NCI-H2081 (cell line): ENCODE measurements at places on chromosomes 16 and 17.

DNA sequence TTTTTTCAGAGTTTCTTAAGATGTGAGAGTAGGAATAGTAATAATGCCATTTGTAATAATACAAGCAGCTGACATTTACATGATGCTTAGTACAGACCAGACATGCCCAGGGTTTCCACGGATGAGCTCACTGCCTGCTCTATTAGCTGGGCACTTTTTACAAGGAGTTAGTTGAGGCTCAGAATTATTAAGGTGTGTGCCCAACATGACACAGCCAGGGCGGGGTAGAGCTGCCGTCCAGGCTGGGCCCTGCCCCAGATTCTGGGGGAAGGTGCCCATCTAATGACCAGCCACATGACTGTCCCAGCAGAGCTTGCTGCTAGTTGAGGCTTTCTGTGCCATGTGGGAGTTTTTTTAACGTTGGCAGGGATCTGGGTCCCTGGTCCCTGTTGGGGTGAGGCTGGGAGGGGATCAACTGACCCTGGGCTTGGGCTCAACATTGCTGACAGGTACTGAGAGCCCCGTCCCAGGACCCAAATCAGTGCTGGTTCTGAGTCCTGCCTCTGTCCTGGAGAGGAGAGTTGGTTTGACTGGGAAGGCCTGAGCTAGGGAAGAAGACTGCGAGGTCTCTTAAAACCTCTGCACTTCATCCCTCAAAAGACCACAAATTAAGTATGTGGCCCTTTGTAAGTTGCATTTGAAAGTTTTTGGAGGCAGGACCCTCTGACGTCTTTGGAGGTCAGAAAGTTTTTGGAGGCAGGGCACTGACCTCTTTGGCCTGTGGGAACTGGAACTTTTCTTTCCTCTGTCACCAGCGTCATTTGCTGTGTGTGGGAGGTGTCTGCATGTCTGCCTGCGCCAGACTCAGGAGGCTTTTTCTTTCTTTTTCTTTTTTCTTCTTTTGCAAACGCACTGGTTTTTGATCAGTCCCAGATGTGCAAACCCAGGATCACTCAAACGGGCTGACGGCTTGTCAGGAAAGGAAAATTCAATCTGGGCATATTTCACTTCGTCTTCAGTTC lies 2.2 kb downstream of the CRISPLD2 start:
- DNase-seq: no peak

GRCh38 chr17:30573603-30574175 lies 96.5 kb downstream of the GOSR1 start:
- DNase-seq: no peak

- DNase-seq: no peak
Measured at GRCh38 chr17:82503728-82504308, 15.7 kb upstream of the FOXK2 start.

GRCh38 chr16:84068041-84068440 lies 25.4 kb upstream of the SLC38A8 start:
- no peak for DNase-seq

GRCh38 chr16:79361132-79361751 lies 239.3 kb downstream of the MAF start:
- no peak for DNase-seq
